ENCODE measurements at places on chromosomes 7 and 10. TPM values are rescaled to one million over a fixed set of nuclear protein-coding genes. Genes with fewer than 3 reads are reported as not detected.

Gene SLC16A12
- not detected for total RNA-seq

Gene MIOS
- total RNA-seq = 23.7 TPM

Gene TWIST1
- not detected for total RNA-seq

Gene CLCN1
- not detected for total RNA-seq

Gene SNX10
- total RNA-seq = 6.2 TPM

Gene GLUD1
- total RNA-seq = 181 TPM

Gene UTF1
- not detected for total RNA-seq

Gene POR
- total RNA-seq = 85.5 TPM

Gene PNLIPRP3
- total RNA-seq = not detected

Gene METTL27
- total RNA-seq = 2.9 TPM

Gene C10orf71
- total RNA-seq = not detected
